ENCODE measurements at places on chromosomes 4 and X. TPM values are rescaled to one million over a fixed set of nuclear protein-coding genes. Genes with fewer than 3 reads are reported as not detected.

GRCh38 chr4:41227902-41228301 is 13.6 kb upstream of the APBB2 start:
- no peak for ATAC-seq

GYPA gene
- total RNA-seq: not detected

XAGE1B gene
- total RNA-seq: not detected

TRIML1 gene
- not detected for total RNA-seq

SLIT2 gene
- total RNA-seq: not detected

GRCh38 chrX:24398766-24399165 is 38.3 kb downstream of the SUPT20HL1 start:
- ATAC-seq: no peak
